ENCODE measurements at places on chromosomes 6 and 20.

- DNase-seq: no peak
Measured at GRCh38 chr6:52872031-52872430, 31.4 kb upstream of the GSTA5 start.

- peak; percentile 82 for DNase-seq
Measured at GRCh38 chr6:1387876-1388629, 1.3 kb upstream of the FOXF2 start.

- DNase-seq: no peak
Measured at GRCh38 chr6:15569035-15569995, 93.5 kb downstream of the DTNBP1 start.

DNA sequence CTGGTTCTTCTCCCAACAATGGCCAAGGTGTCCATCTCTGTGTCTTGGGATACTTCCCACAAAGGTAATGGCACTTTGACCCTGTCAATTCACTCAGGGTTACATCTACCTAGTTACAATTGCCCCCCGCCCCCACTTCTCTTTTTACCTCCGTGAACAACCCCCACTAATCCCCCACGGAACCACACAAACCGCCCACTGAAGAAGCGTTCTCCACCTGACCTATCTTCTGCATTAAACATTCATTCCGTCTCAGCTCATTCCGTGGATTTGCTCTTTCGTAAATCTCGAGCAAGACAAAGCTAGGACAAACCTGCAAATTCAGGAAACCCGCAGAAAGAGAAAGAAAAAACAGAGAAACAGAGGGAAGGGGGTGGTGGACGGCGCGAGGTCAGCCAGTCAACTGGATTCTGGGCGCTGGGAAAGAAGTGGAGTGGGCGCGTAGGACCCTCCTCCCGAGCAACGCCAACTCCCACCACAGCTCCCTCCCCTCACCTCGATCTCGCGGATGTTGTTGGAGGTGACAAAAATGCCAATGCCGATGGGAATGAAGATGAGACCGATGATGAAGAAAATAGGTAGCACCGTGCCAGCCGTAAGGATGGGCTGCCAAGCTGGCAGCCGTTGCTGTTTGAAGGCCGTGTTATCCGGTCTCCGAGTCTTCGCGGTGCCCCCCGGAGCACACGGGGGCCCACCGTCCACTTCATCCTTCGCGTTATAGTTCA is 523 bp downstream of the TMEM30A start:
- DNase-seq: peak; percentile 89

- DNase-seq: no peak
Measured at GRCh38 chr20:64145458-64146300, 18.6 kb upstream of the MYT1 start.

GRCh38 chr6:45870531-45870930 is 145.1 kb downstream of the CLIC5 start:
- DNase-seq: peak; percentile 61

- DNase-seq: peak; percentile 63
Measured at GRCh38 chr6:110491644-110492317, 15.4 kb upstream of the SLC22A16 start.

DNA sequence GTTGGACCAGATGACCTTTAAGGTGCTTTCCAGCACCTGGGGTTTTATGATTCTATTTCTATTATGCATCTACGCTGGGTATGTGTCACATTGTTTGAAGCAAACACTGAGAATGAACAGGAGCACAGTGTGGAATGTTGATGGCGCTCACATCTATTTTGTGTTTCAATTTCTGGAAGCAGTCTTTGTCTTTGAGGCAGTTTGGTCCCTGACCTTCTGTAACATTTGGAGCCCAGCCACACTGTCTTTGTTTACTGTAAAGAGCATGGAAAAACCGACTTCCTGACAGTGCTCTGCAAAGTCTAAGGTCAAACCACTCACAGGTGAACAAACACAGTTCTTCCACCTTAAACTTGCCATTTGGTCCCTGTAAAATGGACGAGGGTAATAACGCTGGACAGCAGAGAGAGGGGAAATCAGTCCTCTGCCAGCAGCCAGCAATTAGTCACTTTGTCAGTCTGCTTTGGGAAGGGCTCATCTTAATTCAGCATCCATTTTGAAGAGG is 155.5 kb downstream of the PRL start:
- no peak for DNase-seq

DNA sequence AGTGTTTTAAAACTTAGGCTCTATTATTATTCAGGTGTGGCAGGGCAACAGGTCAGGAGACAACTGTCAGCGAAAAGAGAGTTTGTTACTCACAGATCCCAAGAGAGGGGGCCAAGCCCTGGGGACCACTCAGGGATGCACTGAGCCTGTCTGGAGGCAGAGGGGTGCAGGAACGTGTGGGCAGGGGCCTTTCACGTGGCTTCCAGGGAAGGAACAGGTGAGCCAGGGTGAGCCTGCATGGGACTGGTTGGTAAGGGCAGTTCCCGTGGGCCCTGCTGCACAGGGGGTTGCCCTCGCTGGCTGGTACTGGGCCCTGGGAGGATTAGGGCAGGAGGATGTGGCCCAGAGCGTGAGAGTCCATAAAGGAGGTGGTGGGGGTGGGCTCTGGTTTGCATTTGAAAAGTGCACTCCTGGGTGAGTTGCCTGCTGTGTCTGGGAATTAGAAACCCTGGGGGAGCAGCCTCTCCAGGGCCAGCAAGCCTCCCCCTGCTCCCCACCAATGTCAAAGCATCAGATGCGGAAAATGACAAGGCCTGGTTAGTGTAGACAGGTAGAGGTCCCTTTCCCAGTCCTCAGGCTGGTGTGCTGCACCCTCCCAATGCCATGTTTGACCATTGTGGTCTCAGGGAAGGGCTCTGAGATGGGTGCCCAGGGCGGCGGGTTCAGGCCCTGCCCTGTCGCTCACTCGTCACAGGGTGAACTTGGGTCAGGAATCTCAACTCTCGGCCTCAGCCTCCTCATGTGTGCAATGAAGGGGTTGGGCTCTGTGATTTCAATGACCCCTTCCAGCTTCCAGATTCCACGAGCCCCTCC is 127.4 kb upstream of the RPS6KA2 start:
- no peak for DNase-seq

- DNase-seq: no peak
Measured at GRCh38 chr6:68238097-68238601, 396.9 kb upstream of the ADGRB3 start.

DNA sequence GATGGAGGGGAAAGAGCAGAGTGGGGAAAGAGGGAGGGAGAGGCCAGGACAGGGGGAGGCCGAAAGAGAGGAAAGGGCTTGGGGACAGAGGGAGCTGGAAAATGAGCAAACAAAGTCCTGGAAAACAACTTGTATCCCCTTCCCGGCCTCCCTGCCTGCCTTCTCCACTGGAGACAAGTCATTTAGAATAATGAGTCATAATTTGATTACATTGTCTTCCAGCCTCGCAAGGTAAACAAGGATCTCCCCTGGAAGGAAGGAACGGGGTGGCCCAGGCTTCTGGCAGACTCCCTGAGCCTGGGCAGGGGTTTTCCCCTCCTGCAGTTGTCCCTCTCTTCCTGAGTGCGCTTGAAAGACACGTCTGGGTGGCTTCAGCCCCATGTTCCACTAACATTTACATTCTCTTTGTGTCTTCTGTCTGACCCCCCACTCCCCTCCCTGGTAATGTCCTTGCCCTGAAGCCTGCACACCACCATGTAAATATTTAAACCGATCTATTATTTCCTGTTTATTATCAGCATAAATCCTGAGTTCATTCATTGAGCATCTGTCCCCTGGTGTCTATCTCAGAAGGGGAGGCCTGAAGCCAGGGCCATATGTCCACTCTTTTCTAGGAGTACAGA is 12.1 kb upstream of the MRPS18A start:
- peak; percentile 49 for DNase-seq

DNA sequence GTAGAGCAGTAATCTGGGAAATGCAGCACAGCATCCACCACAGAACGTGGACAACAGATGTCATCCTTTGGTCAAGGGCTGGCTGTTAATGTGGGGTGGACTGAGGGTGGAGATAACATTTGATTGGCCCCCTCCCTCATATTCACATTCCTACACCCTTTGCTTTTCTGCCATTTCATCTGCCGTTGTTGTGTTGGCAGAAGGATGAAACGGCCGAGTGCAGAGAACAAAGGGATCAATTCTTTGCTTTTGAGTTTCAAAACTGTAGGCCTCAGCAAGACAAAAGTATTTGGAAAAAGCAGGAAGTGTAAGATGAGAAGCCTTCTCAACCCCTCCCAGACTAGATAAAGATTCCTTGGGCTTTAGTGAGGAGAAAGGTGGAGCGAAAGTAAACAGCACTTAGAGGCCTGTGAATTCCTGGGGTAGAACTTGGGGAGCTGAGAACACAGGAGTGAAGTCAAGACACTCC is 74.2 kb upstream of the PHIP start:
- no peak for DNase-seq

DNA sequence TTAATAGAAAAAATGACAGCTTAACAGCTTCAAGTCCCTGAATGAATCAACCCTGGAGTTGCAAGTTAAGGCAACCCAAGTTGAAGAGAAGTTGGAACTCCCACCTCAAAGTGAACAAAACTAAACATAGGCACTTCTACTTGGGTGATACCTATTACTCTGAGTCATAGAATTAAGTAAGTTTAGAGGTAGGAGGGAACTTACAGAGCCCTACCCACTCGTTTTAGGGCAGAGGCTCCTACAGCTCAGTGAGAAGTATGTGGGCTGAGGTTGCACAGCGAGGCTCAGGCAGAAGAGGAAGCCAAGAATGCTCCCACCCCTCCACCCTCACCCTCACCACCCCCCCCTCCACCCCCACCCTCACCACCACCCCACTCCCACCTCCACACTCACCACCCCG is 42.2 kb downstream of the NFATC2 start:
- no peak for DNase-seq

DNA sequence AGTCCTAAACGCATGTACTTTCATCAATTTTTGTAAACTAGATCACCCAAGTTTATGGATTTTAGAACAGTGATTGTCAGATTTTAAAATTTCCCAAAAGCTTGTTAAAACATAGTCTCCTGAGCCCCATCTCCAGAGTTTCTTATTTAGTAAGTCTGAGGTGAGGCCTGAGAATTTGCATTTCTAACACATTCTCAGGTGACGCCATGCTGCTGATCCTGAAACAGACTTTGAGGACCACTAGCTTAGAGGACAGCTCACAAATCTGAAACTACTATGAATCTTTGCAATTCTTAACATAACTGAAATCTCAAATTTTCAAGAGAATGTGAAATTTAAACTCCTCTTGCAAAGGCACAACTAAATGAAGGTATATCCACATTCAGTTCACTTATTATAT is 37.8 kb upstream of the MLIP start:
- no peak for DNase-seq

DNA sequence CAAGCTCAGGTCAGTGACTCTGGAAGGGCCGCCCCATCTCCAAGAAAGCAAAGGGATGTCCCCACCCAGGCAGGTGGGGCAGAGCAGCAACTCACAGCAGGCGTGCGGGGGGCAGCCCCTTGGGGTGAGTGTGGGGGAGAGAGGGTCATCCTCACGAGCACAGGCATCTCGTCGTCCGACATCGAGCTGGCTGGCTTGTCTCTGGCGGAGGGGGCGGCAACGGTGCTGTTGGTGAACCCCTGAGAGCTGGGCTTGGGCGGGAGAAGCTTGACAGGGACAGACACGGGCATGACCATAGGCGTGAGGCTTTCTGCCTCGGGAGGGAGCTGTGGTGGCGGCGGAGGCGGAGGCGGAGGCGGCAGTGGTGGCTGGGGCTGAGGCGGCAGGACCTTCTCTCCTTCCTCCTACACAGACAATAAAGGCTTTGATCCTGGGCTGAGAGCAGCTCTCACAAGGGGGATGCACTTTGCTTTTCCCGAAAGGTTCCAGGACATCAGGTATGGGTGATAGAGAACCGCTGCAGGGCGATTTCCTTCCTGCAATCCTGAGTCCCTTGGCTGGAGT is 45.6 kb upstream of the MRPS10 start:
- no peak for DNase-seq

DNA sequence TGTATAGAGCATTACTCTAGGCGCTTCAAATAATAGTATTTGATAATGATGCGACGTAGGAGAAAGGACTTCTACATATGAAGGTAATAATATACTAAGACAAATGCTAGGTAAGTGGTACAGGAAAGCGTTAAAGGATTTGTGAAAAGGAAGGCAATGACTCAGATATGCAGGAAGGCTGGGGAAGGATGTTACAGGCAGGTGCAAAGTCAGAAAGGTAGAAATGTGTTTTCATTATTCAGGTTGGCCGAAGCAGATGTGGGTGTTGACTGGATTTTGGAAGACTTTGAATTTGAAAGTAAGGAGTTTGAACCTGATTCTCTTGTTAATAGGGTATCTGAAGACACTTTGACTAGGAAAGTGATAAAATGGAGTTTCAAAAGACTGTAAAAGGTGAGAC is 51.0 kb downstream of the STK4 start:
- DNase-seq: no peak

GRCh38 chr6:159821122-159821521 is 21.0 kb downstream of the PNLDC1 start:
- no peak for DNase-seq
